ENCODE measurements at places on chromosomes 6 and 20.

- no peak for DNase-seq
These were observed 17.3 kb downstream of the PPP1R10 start for GRCh38 chr6:30599625-30600324.

GRCh38 chr6:14211562-14211942 lies 94.0 kb downstream of the CD83 start:
- peak; percentile 77 for DNase-seq

GRCh38 chr6:132734694-132735236 lies 20.9 kb upstream of the VNN1 start:
- no peak for DNase-seq

- DNase-seq, result no peak
These were observed 32.9 kb downstream of the MAP3K4 start for GRCh38 chr6:161024364-161024920.

GRCh38 chr6:80304014-80304413 lies 197.5 kb downstream of the BCKDHB start:
- DNase-seq, result no peak

DNA sequence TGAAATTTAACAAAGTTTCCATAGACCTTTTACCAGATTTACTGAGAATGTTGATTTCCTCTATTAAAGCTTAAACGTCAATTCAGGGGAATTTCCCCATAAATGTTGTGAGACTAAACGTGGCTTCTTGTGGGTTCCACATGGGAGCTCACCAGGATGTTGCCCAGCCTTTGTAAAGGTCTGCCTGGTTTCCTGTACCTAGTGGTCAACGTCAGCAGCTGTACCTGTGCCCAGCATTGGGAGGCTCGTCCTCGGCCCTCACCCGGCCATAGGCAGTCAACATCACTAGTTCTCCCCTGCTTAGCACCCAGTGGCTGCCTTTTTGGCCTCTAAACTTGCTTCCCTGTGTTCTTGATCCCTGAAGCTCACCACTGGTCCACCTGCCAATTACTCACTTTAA lies 22.1 kb upstream of the CD83 start:
- no peak for DNase-seq

GRCh38 chr6:151498327-151498726 lies 4.5 kb downstream of the CCDC170 start:
- DNase-seq, result no peak

- no peak for DNase-seq
These were observed 30.2 kb downstream of the SLC2A10 start for GRCh38 chr20:46739431-46740213.

- DNase-seq, result no peak
These were observed 91.0 kb downstream of the BCKDHB start for GRCh38 chr6:80197474-80197873.

DNA sequence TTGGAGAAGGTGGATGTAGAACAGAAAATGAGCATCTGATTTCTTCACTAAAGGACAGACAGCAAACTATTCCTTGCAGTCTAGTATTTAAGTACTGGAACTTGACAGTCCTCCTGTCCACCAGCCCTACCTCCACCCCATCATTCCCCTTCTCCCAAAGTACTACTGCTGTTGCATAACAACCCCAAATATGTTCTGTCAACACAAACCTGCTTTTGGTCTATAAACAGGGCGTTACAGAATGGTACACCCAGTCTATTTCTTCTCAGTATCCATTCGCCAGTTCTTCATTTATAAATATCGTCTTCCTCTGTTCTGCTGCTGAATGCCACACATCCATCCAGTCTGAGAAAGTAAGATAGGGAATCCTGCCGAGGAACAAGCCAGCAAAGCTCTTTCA lies 27.7 kb upstream of the SLC22A1 start:
- DNase-seq, result no peak

DNA sequence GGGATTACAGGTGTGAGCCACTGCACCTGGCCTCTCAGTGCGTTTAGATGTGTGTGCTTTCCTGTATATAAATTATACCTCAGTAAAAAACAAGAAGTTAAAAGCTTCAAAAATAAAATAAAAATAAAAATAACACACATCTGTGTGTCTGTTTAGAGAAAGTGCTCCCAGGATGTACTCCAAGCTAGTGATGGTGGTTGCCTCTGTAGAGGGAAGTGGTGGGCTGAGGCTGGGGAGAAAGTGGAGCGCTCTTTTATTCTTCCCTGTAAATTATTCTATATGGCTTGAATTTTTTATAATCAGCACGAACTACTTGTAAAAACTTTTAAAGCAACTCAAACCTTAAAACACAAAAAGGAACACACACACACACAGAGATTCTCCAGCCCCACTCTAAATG lies 29.0 kb downstream of the PTGIS start:
- no peak for DNase-seq

DNA sequence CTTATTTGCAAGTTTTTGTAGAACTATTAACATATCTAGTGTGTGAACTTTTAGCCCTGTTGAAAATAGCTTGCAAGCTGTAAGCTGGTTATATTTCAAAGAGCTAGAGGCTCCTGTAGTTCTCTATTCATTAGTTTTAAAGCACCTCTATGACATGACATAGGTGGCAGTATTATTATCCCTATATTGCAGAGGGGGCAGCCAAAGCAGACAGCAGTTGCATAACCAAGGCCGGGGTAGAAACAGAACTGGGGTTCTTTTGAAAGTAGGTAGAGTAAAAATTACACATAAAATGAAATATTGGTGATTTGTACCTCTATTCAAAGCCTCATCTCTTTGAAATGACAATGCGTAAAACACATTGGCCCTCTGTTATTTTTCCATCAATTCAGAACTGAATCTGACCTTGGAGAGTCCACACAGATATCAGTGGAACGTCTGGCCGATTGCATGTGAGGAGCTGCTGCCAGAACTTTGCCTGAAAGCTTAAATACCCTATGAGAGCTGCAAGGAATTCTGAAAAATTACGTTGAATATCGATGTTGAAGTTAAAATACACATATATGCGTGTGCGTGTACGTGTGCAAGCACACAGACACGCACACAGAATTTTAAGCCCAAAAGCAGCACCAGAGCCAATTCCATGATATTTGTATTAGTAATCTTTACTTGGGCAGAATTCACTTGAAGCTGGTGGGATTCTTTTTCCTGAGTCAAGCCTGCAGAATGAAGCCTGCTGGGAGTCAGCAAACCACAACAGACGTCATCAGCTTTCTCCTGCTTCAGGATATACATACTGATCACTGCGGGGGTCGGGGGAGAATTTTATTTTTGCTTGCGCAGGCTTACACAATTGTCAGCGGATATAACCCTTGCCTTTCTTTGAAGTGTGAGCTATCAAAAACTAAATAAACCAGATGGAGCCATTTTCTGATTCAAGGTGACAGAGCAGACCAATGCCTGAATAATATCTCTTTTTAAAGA lies 163.2 kb downstream of the PDE7B start:
- peak; percentile 65 for DNase-seq

DNA sequence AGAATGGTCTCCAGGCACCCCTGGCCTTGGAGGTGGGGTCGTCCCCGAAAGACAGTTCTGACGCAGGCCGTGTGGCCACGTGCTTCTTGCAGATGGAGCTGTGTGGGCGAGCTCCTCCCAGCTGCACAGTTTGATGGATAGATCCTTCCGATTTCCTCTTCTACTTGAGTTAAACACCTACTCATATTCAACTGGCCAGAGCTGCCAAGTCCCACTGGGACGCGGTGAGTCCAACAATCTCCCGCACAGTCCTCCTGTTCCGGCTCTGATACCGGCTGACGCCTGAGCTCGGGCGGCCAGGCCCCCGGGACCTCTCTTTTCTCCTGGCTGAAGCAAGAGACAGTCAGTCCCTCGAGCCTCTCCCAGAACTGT lies 57.9 kb upstream of the DACT2 start:
- peak; percentile 72 for DNase-seq

DNA sequence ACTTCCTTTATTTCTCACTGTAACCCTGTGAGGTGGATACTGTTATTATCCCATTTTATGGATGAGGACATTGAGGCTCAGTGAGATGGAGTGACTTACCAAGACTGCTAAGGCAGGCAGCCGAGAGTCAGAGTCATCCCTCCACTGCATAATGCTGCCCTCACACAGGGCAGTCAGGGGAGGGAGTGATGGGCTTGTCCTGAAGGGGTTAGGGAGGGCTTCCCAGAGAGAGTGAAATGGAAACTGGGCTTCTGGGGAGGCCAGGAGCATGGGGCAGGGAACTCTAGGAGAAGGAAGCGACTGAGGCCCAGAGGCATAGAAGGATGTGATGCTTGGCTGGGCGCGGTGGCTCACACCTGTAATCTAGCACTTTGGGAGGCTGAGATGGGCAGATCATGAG lies 31.1 kb downstream of the TM9SF4 start:
- no peak for DNase-seq

- no peak for DNase-seq
These were observed 1.9 kb downstream of the NCOA7 start for GRCh38 chr6:125792680-125793079.

DNA sequence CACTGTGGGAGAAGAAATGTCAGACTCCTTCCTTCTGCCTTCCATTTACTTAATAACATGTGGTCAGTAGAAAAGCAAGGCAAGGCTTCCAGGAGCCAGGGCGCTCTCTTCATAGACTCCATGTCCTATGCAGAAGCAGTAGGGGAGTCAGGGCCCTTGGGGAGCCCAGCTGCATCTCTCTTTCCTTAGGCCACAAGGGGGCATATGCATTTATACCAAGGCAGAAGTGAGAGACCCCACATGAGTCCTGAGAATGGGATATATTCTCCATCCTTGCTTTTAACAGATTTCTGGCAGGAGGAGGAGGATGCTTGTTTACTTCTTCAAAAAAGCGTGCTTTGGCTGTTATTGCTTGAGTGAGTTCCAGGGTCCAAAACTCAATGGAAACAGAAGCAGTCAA lies 198.5 kb downstream of the HIVEP2 start:
- no peak for DNase-seq

DNA sequence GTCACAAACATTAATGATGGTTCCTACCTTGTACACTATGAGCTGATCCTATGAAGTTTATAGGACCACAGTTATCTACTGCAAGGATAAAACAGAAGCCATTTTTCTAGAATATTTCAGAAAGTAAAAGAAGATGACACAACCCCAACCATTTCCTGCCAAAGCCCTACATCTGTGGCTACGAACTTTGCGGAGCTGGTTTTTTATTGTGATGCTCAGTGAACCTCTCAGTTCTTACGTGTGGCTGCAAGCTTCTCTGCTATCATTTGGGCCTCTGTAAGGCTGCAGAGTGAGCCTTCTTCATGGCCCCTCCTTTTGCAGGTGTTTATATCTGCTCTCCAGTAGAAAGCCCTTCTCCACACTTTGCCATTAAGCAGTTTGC lies 17.8 kb upstream of the TAGAP start:
- DNase-seq, result no peak

- DNase-seq, result no peak
These were observed 3.8 kb upstream of the OGFRL1 start for GRCh38 chr6:71284785-71285184.

GRCh38 chr6:32046450-32047083 lies 8.4 kb downstream of the CYP21A2 start:
- peak; percentile 66 for DNase-seq

DNA sequence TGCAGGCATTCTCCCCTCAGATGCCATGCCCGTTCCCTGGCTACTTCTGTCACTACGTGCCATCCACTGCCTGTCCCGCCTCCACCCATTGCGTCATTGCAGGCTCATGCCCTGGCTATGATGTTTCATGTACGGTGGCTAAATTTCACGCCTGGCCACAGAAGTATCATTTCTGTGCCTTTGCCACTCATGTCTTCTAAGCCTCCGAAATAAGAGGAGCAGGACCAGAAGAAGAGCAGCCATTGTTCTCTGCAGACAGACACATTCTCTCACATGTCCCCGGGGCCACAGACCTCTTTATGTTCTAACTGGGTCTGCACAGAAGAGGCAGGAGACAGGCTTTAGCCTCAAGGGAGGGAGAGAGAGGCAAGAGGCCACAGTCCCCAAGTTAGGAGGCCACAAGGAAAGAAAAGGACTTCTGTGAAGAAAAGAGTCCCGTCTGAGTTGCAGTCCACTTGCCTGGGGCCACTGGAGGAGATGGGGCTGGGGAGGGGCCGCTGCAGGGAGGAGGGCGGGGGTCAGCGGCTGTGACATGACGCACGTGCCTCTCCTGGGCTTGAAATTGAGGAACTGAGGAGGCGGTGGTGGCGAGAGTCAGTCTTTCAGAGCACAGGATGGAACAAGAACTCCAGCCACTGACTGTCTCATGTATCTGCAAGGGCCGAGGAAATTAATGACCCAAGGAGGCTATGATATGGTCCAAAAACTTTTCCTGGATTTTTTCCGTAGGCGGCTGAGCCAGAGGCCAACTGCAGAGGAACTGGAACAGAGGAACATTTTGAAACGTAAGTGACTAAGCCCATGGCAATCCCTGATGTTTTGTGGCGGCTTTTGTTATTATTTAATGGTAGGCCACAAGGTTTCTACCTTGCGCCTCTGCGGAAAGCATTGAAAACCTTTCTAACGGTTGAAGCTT lies 55.9 kb downstream of the TBC1D7 start:
- DNase-seq, result no peak

DNA sequence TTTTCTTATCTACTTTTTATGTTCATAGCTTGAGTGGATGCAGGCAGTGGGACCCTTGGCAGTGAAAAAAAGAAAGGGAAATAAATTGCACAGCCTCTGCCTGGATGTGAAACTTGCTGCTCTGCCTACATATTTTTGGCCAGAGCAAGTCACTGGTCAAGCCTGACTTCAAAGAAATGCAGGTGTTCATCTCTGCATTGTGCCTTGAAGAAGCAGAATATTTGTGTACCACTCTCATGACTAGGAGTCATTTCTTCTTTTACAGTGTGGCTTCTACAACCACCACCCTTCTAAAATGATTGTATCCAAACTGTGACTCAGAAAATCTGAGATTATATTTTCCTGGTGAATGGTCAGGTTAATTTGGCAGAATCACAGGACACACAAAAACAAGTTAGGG lies 2.5 kb upstream of the KATNA1 start:
- DNase-seq, result no peak

GRCh38 chr20:44017211-44017610 lies 102.6 kb downstream of the TOX2 start:
- no peak for DNase-seq

DNA sequence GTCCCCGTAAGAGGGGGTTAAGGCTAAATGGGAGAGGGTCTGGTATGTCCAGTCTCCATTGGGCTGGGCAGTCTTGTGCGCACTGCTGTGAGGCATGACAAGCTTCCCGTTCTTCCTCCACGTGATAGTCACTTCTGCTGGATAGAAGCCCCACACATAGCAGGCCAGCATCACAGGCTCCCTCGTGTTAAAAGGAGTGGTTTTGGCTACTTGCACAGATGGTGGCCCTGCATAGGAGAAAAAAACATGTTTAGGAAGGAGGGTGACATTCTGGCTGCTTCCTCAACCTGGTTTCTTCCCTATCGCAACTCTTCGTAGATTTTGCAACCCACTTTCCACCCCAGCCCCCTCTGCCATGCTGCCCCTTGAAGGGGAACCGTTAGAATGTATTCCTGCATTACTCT lies 3.6 kb downstream of the HLA-DMB start:
- no peak for DNase-seq

- peak; percentile 81 for DNase-seq
These were observed 65.8 kb downstream of the PHACTR2 start for GRCh38 chr6:143743301-143744166.

- DNase-seq, result no peak
These were observed 4.1 kb downstream of the ZC3H12D start for GRCh38 chr6:149480502-149481280.
